Anterior cingulate cortex (tissue), 58 donors: ENCODE measurements at places on chromosomes 16 and 17.
A peak's percentile ranks its signal among the peaks of the same experiment; 100 is the strongest.

GRCh38 chr16:19879241-19879792, 5.3 kb downstream of the GPRC5B start:
- peak; percentile 40 for DNase-seq

DNA sequence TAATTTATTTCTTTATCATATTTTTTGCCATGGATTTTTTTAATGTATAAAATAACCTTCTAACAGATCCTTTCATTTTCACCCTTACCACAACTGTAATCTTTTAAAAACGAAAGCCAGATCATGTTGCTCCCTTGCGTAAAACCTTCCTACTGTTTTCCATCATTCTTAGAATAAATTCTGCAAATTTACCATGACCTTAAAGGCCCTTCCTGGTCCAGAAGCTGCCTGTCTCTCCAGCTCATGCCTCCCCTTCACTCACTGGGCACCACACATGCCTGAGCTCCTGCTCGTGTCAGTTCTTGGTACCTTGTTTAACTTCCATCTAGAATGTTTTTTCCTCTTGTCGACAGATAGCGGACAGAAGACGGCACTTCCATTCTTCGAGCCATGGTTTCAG, 245.0 kb upstream of the CDH5 start:
- DNase-seq, result no peak

DNA sequence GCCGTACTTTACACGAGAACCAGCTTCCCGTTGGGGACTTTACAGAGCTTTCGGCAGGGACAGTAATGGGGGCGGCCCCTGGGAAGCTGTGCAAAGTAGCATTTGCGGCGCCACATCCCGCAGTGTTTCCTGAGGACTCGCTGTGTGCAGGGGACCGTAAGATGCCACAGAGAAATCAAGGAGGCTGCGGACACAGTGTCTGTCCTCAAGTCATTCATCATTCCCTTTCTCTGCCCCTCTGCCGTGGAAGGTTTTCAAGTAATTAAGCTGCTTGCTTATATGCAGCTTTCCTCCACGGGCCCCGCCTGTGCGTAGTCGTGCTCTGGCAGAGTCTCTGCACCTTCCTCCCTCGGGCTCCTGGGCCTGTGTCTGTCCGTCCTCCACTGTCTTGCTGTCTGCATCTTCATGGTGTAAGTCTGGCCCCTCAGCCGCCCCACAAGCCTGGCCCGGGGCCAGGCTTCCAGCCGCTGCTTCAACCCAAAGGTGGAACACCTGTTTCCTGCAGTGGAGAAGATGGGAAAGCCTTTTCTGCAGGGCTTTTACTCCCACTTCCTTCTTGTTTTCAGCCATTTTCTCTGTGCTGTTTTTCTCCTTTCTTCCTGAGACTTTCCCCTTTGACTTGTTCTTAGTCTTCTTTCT, 216.9 kb upstream of the CHMP6 start:
- no peak for DNase-seq

- DNase-seq, result no peak
These were observed 26.7 kb downstream of the CDK12 start for GRCh38 chr17:39487946-39488345.

DNA sequence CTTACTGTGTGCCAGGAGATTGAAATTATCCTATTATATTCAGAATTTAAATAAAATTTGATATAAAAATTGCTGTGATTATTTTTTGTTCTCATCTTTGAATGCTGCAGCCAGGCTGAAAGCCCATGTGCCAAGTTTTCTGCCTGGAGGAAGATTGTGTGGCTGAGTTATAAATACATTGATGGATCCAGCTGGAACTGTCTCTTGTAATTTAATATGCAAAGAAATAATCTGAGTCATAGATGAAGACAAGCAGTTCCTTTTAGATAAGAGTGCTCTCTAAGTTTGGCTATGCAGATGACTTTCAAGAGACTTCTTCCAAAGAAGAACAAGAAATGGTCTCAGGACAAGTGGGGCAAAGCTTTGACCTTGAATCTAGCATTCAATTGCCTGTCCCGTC, 871.0 kb downstream of the CDH11 start:
- peak; percentile 21 for DNase-seq

- DNase-seq, result no peak
These were observed 571 bp upstream of the USP10 start for GRCh38 chr16:84699147-84699711.

- DNase-seq, result no peak
These were observed 533.2 kb upstream of the CDH5 start for GRCh38 chr16:65833171-65833871.

GRCh38 chr17:80866050-80866793, 125.4 kb upstream of the CHMP6 start:
- DNase-seq, result peak; percentile 35

- DNase-seq, result no peak
These were observed 2.2 kb upstream of the UBE2Z start for GRCh38 chr17:48905987-48906515.

DNA sequence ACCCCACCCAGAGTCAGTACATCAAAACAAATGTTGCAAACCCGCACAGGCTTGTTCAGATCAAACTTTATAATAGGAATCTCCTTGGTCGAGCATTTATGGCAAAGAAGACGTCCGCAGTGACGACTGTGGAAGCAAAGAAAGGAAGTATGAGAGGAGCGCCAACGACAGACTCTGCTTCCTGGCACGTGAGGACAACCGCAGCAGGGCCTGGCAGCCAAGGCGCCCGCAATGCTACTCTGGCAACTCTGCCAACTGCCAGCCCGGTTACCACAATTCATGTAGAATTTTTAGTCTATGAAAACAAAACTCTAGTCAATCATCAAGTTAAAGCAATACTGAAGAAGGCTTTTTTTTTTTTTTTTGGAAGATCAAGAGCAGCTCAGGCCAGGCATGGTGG, 24.8 kb downstream of the CYB5D2 start:
- DNase-seq, result no peak

DNA sequence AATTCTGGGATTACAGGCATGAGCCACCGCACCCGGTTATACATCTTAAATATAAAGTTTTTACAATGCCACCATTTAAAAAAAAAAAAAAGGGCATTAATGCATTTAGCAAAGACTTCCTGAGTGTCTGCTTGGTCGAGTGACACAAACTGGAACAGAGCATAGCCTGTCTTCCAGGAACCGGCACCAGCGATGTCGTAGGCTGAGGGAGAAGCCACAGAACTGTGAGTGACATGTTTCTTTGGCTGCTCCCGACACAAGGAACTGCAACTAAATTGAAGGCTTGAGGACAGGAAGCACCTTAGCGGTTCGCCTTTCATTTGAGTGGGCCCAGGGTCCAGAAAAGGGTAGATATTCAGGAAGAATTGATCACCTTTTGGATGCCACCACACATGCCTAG, 717.8 kb downstream of the MAF start:
- DNase-seq, result no peak

- no peak for DNase-seq
These were observed 28.9 kb upstream of the CMIP start for GRCh38 chr16:81415751-81416150.

- DNase-seq, result peak; percentile 68
These were observed at the start of the genes VPS9D1 and ZNF276 for GRCh38 chr16:89720813-89721545. TSS of gene VPS9D1 (minus strand) at chr16:89720898. CDS start at chr16:89720861, 37 bp downstream. TSS of gene ZNF276 (plus strand) at chr16:89721537. CDS start at chr16:89721641, 104 bp downstream.

GRCh38 chr17:50883850-50884438, 17.8 kb upstream of the TOB1 start:
- no peak for DNase-seq

- no peak for DNase-seq
These were observed 14.5 kb upstream of the CDH13 start for GRCh38 chr16:82612263-82612662.

DNA sequence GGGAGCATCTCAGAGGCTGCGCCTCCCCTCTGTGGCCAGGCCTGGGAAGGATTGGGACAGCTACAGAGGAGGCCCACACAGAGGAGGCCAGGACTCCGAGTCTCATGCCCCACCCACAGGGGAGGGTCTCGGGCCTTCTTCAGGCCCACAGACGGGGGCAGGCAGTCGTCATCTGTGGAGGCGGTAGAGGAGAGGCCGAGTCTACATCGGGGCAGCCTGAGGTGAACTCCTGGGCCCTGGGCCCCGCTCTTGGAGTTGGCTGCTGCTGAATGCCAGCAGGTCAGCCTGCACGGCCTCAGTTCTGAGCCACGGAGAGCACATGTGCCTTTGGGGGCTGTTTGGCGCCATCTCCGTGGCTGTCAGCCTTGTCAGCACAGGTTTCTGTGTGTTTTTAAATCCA, 8.1 kb upstream of the NUDT16L1 start:
- DNase-seq, result no peak

DNA sequence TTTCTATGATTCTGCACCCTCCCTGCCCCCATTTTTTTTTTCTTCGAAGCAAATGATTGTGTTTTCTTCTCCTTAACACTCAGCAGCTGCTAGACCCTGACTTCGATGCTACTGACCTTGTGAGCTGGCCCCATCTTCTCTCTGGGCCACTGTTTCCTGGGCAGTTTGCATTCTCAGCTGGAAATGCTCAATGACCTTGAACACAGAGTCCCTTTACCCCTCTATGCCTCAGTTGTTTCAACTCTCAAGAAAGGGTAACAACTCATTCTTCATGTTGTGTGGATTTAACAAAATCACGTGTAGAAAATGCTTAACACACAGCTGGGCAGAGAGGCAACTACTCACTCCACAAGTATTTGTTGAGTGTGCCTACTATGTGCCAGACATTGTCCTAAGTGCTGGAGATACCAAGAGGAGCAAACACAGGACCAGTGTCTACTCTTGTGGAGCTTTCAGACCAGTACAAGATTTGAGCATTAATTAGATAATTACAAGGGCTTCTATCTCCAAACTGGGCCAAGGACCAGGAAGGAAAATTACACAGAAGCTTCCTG, 66.2 kb downstream of the IQCK start:
- DNase-seq, result no peak

DNA sequence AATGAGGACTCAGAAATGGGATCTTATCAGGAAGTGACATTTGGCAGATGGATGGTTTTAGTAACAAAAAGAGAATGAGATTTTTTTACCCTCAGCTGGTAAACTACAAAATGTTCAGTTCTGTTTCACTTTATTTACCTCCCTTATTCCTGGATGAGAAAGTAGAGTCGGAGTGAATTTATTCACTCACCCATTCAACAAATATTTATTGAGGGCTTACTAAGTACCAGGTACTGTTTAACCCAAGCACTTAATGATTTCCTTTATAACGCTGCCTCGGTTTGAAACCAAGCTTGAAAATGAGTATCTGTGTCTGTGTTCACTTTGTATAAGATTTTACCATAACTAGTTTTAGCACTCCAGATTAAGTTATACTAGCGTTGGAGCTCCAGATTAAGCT, 38.1 kb downstream of the CDRT15 start:
- no peak for DNase-seq

DNA sequence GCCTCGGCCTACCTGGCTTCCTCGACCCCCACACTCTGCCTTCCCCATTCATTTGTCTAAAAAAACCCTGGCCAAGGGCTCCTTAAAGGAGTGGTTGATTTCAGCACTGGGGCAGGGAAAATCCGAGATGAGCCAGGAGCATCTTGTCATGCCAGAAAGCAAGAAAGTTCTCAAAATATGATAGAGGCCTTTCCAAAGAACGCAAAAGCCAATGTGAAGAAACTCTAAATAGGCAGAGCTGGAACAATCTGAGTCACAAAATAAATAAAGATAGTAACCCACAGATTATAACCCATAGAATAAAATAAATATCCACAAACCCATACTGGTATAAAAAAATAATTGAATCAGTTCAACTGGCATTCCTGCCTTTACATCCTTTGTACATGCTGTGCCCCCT, 192.3 kb upstream of the SALL1 start:
- no peak for DNase-seq

- DNase-seq, result no peak
These were observed 60.6 kb upstream of the CMIP start for GRCh38 chr16:81384006-81384405.

DNA sequence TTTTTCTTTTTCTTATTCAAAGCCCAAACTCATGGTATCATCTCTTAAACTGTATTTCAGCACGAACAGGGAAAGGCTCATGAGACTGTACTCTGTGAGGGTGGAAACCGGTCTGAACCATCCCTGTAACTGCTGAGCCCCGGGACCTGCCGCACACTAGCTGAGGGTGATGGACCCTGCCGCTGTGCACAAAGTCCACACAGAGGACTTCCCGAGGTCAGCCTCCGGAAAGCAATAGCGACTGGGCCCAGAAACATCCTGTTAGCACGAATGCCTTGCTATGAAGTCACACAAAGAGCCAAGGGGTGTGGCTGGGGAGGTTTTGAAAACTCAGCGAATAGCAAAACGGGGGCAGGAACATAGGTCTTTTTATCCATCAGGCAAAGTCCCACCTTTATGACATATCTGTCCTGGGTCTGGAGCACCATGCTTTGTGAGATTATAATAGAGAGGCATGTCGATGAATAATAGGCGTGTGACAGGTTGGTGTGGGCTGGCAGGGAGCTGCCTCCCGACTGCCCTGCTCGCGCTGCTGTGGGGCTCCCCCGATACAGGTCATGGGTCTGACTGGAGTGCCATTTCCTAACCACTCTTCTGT, 33.4 kb downstream of the CDK5R1 start:
- no peak for DNase-seq

DNA sequence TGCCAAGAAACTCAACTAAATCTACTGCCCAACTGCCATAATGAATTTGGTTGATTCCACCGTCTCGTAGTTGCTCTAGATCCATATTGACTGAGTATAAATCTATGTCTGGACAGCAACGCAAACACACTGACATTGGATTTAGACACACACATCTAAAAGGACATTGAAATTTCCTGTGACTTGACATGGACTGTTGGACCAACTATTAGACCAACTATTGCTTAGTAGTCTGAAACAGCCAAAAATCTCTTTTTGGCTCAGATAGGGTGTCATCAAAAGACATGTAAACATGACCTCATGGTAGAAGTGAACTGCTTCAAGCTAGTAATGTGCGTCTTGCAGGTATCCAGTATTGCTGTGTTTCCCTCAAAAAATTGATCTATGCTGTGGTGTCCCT, 31.3 kb downstream of the KIAA0513 start:
- DNase-seq, result no peak

DNA sequence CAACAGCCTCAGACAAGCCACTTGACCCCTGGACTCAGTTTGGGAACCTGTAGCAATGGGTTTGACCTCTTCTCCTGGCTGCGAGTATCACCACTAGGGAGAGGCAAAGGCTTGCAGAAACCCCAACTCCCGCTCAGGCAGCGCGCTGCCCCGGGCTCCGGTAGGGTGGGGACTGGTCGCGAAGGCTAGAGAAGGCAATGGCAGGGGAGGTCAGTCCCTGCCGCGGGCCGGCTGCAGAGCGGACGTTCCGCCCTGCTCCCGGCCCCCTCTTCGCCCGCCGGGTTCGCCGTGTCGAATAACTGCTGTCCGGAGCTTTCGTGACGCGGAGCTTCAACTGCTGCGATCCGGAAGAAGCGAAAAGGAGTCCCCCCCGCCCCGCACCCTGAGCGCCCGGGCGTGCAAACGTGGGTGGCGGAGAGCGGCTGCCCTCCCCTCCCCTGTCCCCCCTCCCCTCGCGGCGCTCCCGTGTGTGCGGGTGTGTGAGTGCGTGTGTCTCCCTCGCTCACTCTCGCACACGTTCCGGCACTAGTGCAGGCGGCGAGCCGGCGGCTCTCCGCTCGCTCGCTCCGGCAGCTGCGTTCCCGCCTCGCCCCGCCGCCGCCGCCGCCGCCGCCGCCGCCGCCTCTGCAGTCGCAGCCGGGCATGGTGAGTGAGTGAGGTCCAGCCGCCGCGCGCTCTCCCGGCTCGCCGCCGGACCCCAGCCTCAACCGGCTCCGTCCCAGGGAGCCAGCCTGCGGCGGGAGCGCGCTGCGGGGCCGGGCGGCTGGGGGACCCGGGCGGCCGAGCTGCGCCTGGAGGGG, 772 bp upstream of the SHISA6 start:
- DNase-seq, result peak; percentile 7
